ENCODE measurements at places on chromosomes 4 and X.
A peak's percentile ranks its signal among the peaks of the same experiment; 100 is the strongest.

GRCh38 chr4:658681-659667 is 15.1 kb downstream of the ATP5ME start:
- DNase-seq, result no peak

DNA sequence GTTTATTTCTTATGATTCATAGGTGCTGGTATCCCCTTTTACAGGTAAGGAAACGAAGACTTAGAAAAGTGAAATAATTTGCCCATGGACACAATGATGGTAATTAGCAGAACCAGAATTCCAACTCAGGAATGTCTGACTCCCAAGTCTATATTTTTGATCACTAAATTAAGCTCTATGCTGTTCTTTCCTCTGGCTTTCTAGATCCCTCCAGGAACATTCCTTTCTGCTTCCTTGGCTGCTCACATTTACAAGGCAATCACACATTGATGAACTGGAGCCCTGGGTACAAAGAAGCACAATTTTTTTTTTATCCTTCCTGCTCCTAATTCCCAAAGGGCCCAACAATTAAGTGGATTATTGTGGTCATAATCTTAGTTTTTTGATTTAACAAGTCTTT is 7.0 kb upstream of the CDKN2AIP start:
- no peak for DNase-seq

DNA sequence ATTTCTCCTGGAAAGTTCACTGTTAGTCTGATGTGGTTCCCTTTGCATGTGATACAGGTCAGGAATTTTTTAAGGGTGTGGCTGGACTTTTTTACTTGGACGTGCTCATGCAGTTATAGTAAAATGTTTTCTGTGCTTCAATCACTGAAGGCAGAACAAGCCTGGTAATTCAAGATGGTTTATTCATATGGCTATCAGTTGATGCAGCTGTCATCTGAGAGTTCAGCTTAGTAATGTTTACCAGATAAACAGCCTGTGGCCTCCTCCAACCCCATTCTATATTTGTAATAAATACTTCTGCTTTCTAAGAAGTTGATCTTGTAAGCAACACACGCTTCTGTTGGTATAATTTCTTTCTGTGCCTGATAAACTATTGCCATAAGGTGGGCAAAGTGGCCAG is 2105.9 kb downstream of the ARAP2 start:
- no peak for DNase-seq

GRCh38 chr4:185700048-185700447 is 111.9 kb downstream of the SORBS2 start:
- peak; percentile 75 for DNase-seq

- DNase-seq, result no peak
Observed at GRCh38 chr4:169906104-169906503, 120.1 kb downstream of the MFAP3L start.

DNA sequence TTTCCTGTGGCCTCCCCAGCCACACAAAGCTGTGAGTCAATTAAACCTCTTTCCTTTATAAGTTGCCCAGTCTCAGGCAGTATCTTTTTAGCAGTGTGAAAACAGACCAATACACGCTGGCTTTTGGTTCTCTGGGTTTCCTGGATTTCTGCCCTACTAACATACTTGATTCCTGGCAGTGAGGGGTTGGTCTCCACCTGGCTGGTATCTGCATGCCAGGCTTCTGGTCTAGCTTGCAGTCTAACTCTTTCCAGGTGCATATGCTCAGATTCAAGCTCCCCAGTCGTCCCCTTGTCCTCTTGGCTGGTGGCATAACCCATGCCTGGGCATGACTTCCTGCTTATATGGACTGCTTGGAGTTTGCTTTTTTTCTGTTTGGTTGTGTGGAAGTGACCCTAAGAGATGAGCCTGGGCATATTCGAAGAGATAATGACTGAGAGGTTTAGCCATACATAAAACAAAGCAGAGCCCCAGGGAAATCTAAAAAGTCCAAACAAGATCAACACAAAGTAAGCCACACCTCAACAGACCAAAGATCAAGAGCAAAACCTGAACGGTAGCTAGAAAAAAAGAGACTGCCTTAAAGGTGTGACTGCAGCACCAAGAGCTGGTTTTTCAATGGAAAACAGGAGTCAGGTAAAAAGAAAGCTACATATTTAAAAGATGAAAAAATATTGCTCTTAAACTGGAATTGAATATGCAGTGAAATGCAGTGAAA is 102.1 kb upstream of the STS start:
- DNase-seq, result no peak

GRCh38 chr4:36338973-36339372 is 57.6 kb downstream of the DTHD1 start:
- no peak for DNase-seq

- no peak for DNase-seq
Observed at GRCh38 chr4:101009471-101009870, 337.9 kb downstream of the PPP3CA start.

GRCh38 chr4:152462047-152462446 is 73.8 kb downstream of the FBXW7 start:
- no peak for DNase-seq

GRCh38 chr4:27666943-27667342 is 806.3 kb downstream of the STIM2 start:
- peak; percentile 51 for DNase-seq

GRCh38 chr4:69749771-69750170 is 10.6 kb downstream of the SULT1B1 start:
- no peak for DNase-seq

GRCh38 chr4:139602776-139603360 is 46.8 kb upstream of the SETD7 start:
- DNase-seq, result no peak

DNA sequence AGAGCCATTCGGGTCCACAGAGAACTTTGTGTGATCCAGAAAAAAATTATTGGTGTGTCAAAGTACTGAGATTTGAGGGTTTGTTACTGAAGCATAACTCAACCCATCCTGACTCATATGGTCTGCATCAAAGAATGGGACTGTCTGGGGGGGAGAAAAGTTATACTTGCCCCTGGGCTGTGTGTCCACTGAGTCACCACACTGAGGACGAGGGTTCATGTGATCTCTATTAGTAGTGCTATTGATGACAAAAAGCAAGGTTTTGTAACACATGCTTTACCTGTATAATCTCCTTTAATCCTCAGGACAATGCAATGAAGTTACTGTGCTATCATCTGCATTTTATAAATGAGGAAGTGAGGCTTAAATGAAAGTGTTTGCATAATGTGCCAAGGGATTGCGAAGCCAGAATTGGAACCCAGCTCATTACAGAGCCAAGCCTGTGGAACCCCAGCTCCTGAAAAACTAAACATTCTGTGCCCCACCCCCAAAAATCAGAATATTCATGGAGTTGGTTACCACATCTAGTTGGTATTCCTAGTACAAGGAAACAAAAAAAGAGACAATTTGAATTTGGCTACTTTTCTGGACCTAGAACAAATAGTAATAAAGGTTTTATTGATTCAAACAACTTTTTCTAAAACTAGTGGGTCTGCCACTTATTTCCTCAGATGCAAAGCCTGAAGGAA is 31.2 kb downstream of the CCDC149 start:
- no peak for DNase-seq

DNA sequence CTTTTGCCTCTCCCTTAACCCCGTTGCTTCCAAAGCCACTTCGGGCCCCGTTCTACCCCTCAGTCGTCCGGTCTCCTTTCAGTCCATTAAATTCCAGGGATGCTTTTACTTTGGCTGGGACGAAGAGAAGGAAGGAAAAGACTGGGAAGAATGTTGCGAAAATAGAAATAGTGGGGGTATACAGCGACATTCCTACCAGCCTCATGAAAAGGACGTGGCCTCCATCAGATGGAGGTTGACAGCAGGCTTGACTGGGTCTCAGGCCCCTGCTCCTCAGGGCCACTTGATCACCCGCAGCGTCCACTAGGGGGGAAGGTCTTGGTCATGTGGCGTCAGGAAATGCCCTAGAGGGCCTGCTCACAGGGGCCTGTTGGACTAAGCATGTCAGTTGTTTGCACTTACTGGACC is 657 bp upstream of the ANKRD50 start:
- DNase-seq, result peak; percentile 90

GRCh38 chrX:7946960-7947359 is 19.7 kb upstream of the PNPLA4 start:
- DNase-seq, result no peak

GRCh38 chr4:123671636-123672404 is 275.2 kb downstream of the SPRY1 start:
- no peak for DNase-seq

DNA sequence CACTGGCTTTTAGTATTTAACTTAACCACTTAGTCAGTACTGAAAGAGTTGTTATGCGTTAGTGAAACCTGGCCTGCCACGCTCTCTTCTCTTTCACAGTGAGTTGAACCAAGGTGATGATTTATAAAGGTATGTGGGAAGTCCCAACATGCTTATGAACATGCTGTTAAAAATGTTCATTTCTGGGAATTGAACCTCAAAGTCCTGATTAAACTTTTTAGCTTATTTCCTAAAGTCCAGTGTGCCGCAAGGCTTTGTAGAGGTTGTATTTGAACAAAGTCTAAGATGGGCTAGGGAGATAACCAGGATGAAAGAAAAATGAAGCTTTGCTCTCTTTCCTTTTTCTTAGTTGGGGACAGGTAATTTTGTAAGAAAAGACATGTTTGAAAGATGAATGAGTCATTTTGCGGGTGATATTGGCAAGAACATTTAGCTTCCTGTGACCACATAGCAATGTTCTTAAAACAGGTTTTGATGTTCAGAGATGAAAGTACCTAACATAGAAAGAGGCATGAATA is 270.3 kb downstream of the DTHD1 start:
- no peak for DNase-seq

GRCh38 chr4:7280926-7281690 is 88.8 kb downstream of the SORCS2 start:
- no peak for DNase-seq

DNA sequence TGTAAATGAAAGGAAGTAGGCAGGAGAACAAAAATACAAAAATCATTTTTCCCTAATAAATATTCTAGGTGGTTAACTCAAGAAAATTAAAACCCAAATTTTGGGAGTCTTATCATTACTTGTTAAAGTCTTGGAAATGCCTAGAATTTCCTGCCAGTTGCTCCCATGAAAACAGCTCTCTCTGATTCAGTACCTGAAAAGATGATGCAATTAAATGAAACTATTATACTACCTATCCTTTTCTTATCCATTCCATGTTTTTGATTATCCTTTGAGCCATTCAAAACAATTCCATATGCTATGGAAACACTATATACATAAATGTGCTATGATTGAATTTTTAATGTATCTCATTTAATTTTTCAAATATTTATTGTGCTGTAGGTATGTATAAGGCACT is 50.5 kb upstream of the AMELX start:
- no peak for DNase-seq

GRCh38 chrX:112837531-112837930 is 3.1 kb downstream of the AMOT start:
- DNase-seq, result no peak

GRCh38 chrX:113330416-113330815 is 489.8 kb upstream of the AMOT start:
- no peak for DNase-seq

- DNase-seq, result no peak
Observed at GRCh38 chr4:155805016-155805415, 46.2 kb downstream of the GUCY1B1 start.

- no peak for DNase-seq
Observed at GRCh38 chr4:95572304-95572991, 23.7 kb upstream of the UNC5C start.

- DNase-seq, result no peak
Observed at GRCh38 chr4:71287305-71287704, 51.5 kb upstream of the SLC4A4 start.

GRCh38 chr4:113497154-113497884 is 264.2 kb downstream of the CAMK2D start:
- DNase-seq, result no peak

GRCh38 chr4:1784395-1784788 is 8.7 kb upstream of the FGFR3 start:
- no peak for DNase-seq

DNA sequence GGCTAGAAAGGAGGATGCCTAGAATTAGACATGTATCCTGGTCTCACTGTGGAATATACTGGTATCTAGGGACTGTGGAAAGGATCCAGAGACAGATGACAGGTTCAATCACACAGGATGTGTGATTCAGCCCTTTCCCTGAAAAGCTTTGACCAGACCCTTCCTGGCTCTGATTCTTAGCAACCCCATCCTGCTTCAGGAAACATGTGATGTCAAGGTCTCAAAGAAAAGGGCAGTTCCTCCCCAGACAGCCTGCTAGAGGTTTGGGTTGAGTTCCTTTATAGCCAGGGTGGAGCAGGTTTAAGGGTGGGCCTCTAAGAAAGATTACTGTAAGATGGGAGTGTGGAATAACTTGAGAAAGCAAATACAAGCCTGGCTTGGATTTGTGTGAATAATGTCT is 3.0 kb downstream of the BMP15 start:
- DNase-seq, result no peak

- no peak for DNase-seq
Observed at GRCh38 chr4:130026185-130026584, 930.2 kb downstream of the C4orf33 start.

DNA sequence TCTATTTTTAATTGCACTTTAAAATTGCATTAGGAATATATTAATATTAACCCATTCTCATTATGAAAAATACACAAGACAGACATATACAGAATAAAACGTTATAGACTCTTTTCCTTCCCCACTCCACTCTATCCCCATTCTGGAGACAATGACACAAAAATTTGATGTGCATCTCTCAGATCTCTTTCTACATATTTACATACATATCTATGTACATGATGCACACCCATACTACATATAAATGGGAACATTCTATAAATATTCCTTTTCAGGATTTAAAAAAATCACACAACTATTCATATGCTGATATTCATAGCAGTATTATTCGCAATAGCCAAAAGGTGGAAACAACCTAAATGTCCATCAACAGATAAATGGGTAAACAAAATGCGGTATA is 2.4 kb upstream of the CXorf66 start:
- no peak for DNase-seq

GRCh38 chrX:137194164-137194563 is 160.4 kb upstream of the GPR101 start:
- DNase-seq, result peak; percentile 44

DNA sequence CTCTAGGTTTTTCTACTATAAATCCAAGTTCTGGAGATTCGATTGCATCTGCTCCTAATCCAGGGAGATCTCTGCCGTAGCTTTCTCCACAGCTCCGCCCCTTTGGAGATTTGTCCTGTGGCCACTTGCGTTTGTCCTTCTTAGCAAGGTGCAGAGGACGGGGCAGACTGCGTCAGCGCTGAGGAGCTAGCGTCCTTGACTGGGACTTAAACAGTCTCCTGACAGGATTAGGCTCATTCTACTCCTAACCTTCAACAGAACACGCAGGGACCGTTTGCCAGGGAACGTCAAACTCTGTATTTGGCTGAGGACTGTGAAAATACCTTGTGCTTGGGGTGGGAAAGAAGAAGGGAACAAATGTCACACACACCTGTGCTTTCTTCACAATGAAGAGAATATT is 38.6 kb downstream of the SORBS2 start:
- DNase-seq, result no peak

GRCh38 chr4:163588532-163588931 is 94.0 kb downstream of the TMA16 start:
- no peak for DNase-seq

Measured in SK-N-DZ (cell line).